ENCODE measurements at places on chromosomes 4 and X. TPM values are rescaled to one million over a fixed set of nuclear protein-coding genes. Genes with fewer than 3 reads are reported as not detected.

The GATA1 gene
- total RNA-seq, result not detected

- H3K36me3 ChIP-seq, result no peaks in the 10 kb centered on the region
- H3K4me1 ChIP-seq, result no peaks in the 10 kb centered on the region
- H3K27me3 ChIP-seq, result no peaks in the 10 kb centered on the region
- H3K4me3 ChIP-seq, result no peak overlapping the region
These were observed 777.6 kb upstream of the DIAPH2 start for GRCh38 chrX:95907081-95907480.

GRCh38 chr4:80189956-80190677 lies 7.2 kb upstream of the PRDM8 start:
- peaks cover 10% of the 10 kb centered on the region for H3K4me1 ChIP-seq
- no peak overlapping the region for H3K27ac ChIP-seq
- no peak for DNase-seq

DNA sequence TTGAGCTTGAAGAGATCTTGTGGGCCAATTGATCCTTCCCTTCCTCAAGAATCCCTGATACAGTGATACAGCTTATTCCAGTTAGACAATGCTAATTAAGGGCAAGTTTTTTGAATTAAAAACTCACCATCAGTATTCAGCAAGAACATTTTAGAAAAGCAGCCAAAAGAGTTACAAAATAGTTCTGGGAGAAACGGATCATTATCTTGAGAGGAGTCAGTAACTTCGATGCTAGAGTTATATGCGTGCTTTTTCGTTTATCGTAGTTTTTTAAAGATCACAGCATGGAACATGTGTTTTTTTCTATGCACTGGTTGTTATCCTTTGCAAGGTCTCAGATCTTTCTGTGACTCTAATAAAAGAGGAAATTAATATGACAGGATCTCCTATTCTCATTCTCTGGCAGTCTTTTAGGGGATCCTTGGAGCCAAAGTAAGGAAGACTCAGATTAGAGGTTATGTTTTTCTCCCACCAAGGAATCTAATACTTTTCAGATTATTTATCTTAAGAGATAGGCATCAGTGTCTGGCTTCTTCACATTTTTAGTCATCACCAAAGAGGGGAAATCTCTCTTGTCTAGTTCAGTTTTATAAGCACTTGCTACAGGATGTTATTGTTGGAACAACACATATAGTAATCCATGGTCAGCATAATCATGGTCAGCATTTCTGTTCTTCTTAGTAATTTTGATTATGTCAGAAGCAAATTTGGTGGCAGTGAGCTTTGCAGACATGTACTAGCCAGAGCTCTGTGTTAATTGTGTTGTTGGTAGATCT lies 109.7 kb downstream of the PDLIM5 start:
- no peaks in the 10 kb centered on the region for H3K27me3 ChIP-seq
- no peaks in the 10 kb centered on the region for H3K36me3 ChIP-seq
- peaks cover 4% of the 10 kb centered on the region for H3K4me1 ChIP-seq
- no peak overlapping the region for H3K4me3 ChIP-seq
- no peak for DNase-seq

The SH2D1A gene
- total RNA-seq, result not detected

DNA sequence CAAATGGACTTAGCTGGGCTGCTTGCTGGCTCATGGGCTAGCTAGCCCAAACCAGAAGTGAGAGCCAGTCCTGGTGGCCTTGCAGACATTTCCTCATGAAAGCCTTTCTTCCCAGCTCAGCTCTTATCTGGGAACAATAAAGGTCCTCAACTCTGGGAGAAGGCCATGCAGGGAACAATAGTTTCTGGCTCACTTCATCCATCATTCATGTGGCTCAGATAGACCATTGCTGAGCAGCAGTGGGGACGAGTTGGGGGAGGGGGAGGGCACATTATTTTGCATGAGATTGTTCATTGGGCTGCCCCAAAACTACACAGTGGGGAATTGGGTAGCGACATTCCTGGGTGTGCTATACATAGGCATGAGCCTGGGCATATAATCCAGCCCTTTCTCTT lies 47.6 kb downstream of the NHSL2 start:
- no peak overlapping the region for H3K27ac ChIP-seq
- no peak overlapping the region for H3K4me3 ChIP-seq
- peaks cover 3% of the 10 kb centered on the region for H3K4me1 ChIP-seq
- H3K36me3 ChIP-seq, result no peaks in the 10 kb centered on the region

The NCAPG gene
- not detected for total RNA-seq

The H2BW1 gene
- total RNA-seq, result not detected

The CD38 gene
- 1.4 TPM for total RNA-seq

GRCh38 chr4:84967243-84967690 lies 777 bp upstream of the WDFY3 start:
- DNase-seq, result no peak
- peak overlapping the region; percentile 91 for H3K27ac ChIP-seq
- H3K27me3 ChIP-seq, result no peaks in the 10 kb centered on the region
- H3K36me3 ChIP-seq, result no peaks in the 10 kb centered on the region
- peak overlapping the region; percentile 87 for H3K4me3 ChIP-seq
- H3K4me1 ChIP-seq, result peaks cover 28% of the 10 kb centered on the region

DNA sequence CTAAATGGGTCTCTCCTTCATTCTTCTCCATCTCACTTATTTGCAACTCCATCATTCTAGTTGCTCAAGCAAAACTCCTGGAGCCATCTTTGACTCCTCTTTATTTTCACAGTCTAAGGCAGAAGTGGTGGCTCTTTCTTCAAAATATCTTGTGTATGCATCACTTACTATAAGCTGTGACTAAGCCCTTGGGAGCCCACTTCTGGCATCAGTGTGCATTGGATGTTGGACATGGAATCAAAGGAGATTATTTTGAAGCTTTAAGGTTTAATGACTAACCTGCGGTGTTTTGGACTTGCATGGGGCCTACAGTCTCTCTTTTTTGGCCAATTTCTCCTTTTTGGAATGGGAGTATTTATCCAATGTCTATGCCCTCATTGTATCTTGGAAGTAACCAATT lies 276.8 kb downstream of the SPOCK3 start:
- H3K36me3 ChIP-seq, result no peaks in the 10 kb centered on the region
- no peaks in the 10 kb centered on the region for H3K4me1 ChIP-seq
- no peak overlapping the region for H3K27ac ChIP-seq

The WNK3 gene
- 3.3 TPM for total RNA-seq

The LRIT3 gene
- not detected for total RNA-seq

GRCh38 chrX:19344661-19345060 lies 934 bp downstream of the PDHA1 start:
- H3K27ac ChIP-seq, result no peak overlapping the region
- peak overlapping the region; percentile 60 for H3K4me3 ChIP-seq
- no peaks in the 10 kb centered on the region for H3K4me1 ChIP-seq
- H3K36me3 ChIP-seq, result peaks cover under 1% of the 10 kb centered on the region
- no peaks in the 10 kb centered on the region for H3K27me3 ChIP-seq

DNA sequence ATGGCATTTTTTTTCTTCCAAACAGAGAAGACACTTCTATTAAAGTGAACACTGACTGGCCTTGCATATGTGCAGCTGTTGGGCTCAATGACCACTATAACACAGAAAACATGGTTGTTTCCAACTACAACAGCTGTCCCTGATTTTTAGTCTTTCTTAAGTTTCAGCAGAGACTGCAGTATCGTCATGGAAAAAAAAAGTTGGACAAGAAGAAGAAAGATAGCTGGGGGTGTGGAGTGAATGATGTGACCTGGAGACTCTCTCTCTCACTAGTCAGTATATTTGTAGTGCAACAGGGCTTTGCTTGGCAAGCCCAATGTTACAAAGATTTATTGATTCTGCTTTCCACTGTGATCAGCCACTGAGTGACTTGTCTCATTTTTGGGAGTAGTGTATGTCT lies 29.5 kb upstream of the C4orf54 start:
- no peak for DNase-seq
- no peaks in the 10 kb centered on the region for H3K27me3 ChIP-seq
- H3K4me1 ChIP-seq, result no peaks in the 10 kb centered on the region
- H3K27ac ChIP-seq, result no peak overlapping the region
- no peaks in the 10 kb centered on the region for H3K36me3 ChIP-seq
- H3K4me3 ChIP-seq, result no peak overlapping the region

DNA sequence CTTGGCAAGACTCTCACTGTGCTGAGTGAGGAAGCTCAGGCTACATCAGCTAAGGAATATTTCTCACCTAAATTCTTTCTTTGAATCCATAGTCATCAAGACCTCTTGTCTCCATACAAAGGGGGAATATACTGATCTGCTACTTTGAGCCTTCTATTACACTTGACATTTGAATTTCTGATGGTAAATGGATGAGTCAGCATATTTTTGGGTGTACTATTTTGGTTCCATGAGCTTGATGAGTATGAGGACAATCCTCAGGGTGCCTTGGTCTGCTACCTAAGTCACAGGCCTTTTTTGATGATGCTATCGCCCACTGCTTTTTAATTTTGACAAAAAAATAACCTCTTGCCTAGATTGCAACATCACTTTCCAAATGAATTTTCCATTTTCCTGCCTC lies 415.7 kb downstream of the PPP1R2C start:
- H3K27ac ChIP-seq, result no peak overlapping the region
- no peaks in the 10 kb centered on the region for H3K4me1 ChIP-seq
- H3K36me3 ChIP-seq, result no peaks in the 10 kb centered on the region

- no peaks in the 10 kb centered on the region for H3K36me3 ChIP-seq
- H3K4me1 ChIP-seq, result no peaks in the 10 kb centered on the region
- no peak for DNase-seq
- no peaks in the 10 kb centered on the region for H3K27me3 ChIP-seq
- no peak overlapping the region for H3K27ac ChIP-seq
- no peak overlapping the region for H3K4me3 ChIP-seq
These were observed 66.4 kb upstream of the NDP start for GRCh38 chrX:44039556-44039955.

The MAGEE2 gene
- total RNA-seq, result not detected

- no peak overlapping the region for H3K4me3 ChIP-seq
- H3K27ac ChIP-seq, result no peak overlapping the region
- H3K27me3 ChIP-seq, result no peaks in the 10 kb centered on the region
- H3K4me1 ChIP-seq, result no peaks in the 10 kb centered on the region
These were observed 78.0 kb downstream of the NAA11 start for GRCh38 chr4:79247695-79248394.

- peak overlapping the region; percentile 26 for H3K4me3 ChIP-seq
- peaks cover 20% of the 10 kb centered on the region for H3K4me1 ChIP-seq
- peak overlapping the region; percentile 83 for H3K27ac ChIP-seq
- H3K27me3 ChIP-seq, result no peaks in the 10 kb centered on the region
These were observed 5.4 kb upstream of the TBC1D1 start for GRCh38 chr4:37885496-37885895.

The MAGEA2 gene
- total RNA-seq, result not detected

The FAM149A gene
- total RNA-seq, result 13.9 TPM

DNA sequence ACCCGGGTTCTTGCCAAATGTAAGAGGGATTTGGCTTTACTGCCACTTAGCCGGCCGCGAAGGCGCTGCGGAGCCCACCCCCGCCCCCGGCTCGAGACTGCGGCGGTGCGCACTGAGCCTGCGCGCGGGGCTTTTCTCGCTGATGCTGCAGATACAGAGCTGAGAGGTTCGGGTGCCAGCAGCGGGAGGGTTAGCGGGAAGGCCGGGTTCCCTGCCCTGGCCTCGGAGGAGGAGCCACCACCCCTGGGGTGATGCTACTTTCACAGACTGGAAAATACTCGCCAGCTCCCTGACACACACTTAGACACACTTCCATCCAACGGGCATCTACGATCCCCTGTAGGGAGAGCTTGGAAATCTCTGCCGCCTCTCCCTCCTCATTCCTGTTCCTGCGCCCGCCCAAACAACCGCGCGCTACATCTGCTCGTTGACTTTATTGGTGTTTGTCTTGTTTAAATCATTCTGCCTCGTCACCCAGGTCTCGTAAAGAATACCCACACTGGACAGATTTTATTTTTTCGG lies 2.1 kb upstream of the PCDH7 start:
- H3K27ac ChIP-seq, result peak overlapping the region; percentile 76
- H3K27me3 ChIP-seq, result no peaks in the 10 kb centered on the region
- H3K4me3 ChIP-seq, result peak overlapping the region; percentile 57
- no peaks in the 10 kb centered on the region for H3K36me3 ChIP-seq

DNA sequence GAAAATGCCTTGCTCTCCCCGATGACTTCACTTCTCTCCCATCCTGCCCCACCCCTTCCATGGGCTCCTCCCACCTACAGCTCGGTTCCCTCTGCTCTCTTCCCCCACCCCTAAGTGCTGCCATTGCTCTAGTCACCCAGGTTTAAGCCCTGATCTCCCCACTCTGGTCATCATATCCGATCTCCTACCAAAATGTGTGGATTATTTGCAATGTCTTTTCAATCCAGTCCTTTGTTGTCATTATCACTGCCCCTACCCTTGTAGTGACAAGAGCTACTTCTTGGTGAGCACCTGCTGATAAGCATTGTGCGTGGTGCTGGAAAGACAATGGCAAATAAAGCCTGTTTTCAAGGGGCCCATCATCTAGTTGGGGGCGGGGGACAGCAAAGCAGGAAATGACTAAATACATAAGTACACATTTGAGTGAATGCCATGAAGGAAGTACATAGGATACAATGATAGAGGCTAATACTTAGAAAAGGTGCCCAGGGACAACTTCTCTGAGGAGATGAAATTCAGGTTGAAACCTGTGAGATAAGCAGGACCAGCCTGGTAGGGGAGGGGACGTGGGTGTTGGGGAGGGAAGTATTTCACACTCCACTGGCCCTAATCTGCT lies 63.8 kb downstream of the DLG3 start:
- H3K36me3 ChIP-seq, result no peaks in the 10 kb centered on the region
- H3K27me3 ChIP-seq, result no peaks in the 10 kb centered on the region
- H3K27ac ChIP-seq, result no peak overlapping the region
- H3K4me3 ChIP-seq, result no peak overlapping the region

DNA sequence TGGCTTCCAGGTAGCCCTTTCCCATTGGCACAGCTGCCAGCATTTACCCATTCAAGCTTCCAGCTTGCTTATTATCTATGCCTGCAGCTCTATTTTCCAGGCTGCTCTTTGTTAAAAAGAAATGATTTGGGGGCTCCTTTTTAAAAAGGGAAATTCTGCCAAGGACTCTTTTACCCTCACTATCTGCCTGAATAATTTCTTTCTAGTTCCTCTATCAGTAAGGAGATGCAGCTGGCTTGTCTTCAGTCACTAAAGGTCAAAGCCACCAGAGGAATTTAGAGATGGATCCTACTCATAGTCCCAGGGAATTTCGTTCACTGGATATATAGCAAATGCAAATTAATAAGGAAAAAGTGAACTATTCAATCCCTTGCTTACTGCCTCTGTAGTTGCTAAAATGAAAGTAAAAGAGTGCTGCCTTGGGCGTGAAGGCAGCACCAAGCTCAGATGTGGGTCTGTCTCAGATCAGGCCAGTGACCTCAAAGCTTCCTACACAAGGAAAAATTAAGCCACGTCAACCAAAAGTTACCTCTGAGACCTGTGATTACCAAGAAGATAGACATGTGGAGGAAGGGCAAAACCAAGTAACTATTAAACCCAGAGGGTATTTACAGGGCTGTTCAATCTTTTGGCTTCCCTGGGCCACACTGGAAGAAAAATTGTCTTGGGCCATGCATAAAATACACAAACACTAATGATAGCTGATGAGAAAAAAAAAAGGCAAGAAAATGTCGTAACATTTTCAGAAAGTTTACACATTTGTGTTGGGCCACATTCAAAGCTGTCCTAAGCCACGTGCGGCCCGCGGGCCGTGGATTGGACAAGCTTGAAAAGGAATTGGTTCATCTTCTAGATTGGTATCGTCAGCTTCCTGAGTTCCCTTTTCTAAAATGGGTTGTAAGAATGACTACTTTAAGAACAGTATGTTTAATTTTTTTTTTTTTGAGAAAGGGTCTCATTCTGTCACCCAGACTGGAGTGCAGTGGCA lies 5.3 kb downstream of the ARSF start:
- H3K4me3 ChIP-seq, result no peak overlapping the region
- H3K4me1 ChIP-seq, result no peaks in the 10 kb centered on the region
- H3K36me3 ChIP-seq, result no peaks in the 10 kb centered on the region
- no peak for DNase-seq
- H3K27ac ChIP-seq, result no peak overlapping the region
- H3K27me3 ChIP-seq, result no peaks in the 10 kb centered on the region
